ENCODE measurements at places on chromosomes 1 and 21. TPM values are rescaled to one million over a fixed set of nuclear protein-coding genes. Genes with fewer than 3 reads are reported as not detected.

Gene NPR1
- 156 TPM for total RNA-seq

Gene TNFRSF8
- 2.1 TPM for total RNA-seq

Gene DNASE2B
- total RNA-seq = 0.39 TPM

Gene RBM11
- total RNA-seq = not detected

Gene DOP1B
- total RNA-seq = 19.6 TPM

Gene PLA2G2D
- total RNA-seq = not detected

Gene B3GALT2
- total RNA-seq = not detected

Gene SCYL3
- total RNA-seq = 8.4 TPM

Gene SNX7
- total RNA-seq = 14.3 TPM

Gene TFF1
- not detected for total RNA-seq

Gene CHRM3
- 0.29 TPM for total RNA-seq

Gene SERPINC1
- not detected for total RNA-seq

Gene FHAD1
- total RNA-seq = 0.55 TPM

All from mesenteric fat pad (tissue), 1 donor.